ENCODE measurements at places on chromosomes 1 and 21.

DNA sequence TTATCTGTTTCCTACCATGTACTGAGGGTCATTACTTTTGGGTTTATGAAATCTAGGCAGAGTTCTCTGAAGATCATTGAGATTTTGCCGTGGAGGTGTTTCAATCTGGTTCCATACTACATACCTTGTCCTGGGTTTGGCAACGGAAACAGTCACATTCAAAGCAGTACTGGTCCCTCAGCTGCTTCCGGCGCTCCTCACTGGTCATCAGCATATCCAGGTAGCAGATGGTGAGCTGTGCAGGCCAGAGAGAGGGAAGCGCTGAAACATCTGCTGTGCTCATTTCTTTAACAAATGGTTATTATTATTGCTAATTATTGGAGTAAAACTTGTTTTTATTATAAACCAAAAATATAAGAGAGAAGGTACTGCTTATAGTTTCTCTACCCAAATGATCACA lies 591.7 kb downstream of the SMYD3 start:
- no peak for DNase-seq

GRCh38 chr1:182348961-182349747 lies 42.4 kb downstream of the GLUL start:
- no peak for DNase-seq

DNA sequence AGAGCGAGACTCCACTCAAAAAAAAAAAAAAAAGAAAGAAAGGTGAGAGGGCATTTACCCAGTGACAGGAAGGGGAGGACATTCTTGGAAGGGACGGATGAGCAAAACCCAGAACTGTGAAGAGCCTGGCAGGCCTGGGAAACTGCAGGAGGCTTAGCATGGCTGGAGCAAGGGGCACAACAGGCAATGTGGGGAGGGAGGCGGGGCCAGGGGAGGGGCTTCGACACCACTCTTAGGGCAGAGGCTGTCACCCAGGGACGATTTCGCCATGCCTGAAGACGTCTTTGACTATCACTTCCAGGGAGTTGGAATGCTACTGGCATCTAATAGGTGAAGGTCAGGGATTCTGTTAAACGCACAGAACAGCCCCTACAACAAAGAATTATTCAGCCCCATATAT lies 184.0 kb downstream of the HUNK start:
- DNase-seq: no peak

DNA sequence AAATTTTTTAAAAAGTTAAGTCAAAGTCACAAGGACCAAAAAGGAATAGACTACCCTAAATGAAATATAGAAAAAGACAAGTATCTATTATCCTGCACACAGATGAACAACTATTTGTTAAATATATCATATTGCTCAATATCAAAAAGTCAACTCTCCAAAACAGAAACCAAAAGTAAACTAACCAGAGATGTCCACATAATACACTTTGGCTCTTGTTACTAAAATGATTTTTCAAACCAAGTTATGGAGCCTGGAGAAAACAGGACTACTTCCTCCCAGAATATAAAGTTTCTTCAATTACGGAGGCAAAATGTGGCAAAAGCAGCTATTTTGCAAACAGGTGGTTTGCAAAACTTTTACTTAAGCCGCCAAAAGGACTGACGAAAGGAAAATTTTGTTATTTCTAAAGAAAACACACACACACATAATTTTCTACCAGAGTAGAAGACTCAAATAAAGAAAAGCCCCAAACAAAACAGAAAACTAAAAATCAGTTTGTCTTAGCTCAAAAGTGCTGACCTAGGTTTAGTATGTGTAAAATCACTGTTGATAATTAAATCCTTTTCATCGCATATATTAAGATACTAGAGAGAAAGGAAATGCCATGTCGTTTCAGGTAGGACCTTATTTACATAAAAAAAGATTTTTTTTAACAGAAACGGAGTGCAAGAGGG lies 1.1 kb downstream of the DPYD start:
- DNase-seq: no peak

GRCh38 chr21:46320331-46320801 lies 3.3 kb downstream of the C21orf58 start:
- DNase-seq: no peak

DNA sequence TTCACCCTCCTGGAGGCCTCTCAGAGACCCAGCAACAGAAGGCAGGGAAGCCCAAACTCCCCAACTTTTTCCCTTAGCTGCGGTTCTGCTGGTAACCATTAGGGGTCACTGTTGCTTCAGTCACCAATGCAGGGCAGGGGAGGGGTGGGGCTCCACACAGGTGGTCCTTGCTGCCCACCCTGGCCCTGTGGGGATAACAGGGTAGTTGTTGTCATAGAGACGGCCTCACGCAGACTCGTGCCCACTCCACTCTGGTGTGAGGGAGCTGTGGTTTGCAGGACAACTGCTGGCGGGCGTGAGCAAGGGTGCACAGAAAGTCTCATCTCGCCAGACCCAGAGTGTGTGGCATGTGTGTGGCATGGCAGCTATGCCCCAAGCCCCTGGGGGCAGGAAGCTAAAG lies 19.9 kb downstream of the INSRR start:
- no peak for DNase-seq

GRCh38 chr1:4797016-4797410 lies 142.6 kb downstream of the AJAP1 start:
- DNase-seq: no peak

DNA sequence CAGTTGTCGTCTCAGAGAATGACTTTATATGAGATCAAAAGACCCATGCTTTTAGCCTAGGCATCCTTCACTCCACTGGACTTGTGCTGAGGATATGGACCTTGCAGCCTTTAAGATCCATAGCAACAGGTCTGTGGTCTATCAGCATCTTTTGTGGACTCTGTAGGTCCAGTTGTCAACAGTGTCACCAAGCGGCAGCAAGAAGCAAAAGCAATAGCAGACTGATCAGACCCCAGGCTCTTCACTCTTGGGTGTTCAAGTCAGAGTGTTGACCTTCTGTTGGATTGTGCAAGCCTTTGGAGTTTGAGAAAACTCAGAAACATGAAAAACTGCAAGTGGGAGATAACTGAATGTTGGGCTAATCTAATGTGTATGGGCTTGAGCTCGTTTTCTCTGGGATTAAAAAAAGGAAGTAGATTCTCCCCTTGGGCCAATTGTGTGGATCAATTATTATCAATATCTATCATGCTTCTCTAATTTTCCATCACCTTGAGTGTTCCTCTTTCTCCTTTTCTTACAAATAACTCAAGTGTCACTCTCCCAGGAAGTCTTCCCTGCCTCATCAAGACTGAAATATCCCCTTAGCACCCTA lies 144.2 kb downstream of the LYPLAL1 start:
- no peak for DNase-seq

DNA sequence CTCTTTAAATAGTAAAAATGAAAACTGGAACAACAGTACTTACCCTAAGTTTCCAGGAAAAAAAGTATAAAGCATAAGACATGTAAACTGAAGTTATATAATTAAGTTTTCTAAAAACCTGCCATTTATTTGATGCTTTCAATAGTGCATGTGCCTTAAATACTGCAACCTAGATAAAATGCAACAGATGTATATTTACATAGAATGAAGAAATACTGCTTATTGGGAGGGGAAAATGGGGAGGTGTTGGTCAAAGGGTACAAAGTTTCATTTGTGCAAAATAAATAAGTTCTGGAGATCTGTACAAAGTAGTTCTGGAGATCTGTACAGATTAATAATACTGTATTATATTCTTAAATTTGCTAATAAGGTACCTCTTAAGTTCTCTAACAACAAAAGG lies 68.6 kb downstream of the PRPF38A start:
- no peak for DNase-seq

DNA sequence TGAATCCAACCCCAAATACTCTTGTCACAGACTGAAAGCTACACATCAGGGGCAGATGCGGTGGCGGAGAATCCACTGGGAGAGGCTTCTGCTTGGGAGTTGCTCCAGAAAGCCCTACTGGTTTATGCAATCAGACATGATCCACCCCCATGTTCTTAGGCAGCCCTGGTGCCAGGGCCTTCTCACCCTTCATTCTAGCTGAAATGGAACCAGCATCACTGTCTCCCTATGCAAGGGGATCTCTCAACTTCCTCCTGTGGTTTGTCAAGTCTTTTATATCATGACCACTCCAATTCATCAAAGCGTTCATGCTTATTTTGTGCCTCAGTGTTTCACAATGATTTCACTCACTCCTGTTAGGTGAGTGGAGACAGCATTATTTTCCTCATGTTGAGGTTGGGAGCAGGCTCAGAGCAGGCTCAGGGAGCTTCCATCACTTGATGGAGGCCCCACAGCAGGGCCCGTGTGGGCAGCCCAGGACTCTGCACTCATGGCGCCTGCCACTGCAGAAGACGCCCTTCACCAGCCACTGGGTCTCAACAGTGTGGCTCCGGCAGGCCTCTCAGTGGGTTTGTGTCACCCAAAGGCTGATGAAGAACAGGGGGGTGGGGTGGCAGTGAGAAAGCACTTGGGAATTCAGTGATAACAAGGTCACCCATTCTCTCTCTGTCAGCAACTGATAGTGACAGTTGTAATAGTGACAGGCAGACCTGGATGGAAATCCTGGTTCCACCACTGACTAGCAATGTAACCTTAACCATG lies 67.1 kb downstream of the CD58 start:
- DNase-seq: no peak

DNA sequence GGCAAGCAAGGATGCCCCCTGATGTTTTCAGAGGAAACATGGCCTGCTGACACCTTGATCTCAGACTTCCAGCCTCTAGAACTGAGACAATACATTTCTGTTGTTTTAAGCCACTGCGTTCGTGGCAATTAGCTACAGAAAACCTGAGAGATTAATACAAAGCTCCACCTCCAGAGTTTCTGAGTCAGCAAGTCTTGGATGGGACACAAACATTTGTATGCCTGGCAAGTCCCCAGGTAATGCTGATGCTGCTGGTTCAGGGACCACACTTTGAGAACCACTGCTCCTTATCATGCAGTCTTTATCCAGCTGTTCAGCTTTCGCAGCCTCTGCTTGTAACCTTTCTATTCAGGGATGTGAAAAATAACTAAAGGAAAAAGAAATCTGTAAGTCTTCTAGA lies 565.7 kb upstream of the PLXNA2 start:
- no peak for DNase-seq

- no peak for DNase-seq
Measured at GRCh38 chr1:38488162-38488898, 371.2 kb downstream of the RRAGC start.

GRCh38 chr1:154837672-154838171 lies 32.4 kb downstream of the KCNN3 start:
- no peak for DNase-seq

- no peak for DNase-seq
Measured at GRCh38 chr1:207703712-207704111, 48.1 kb upstream of the CD46 start.

GRCh38 chr1:180415236-180415848 lies 87.0 kb downstream of the ACBD6 start:
- DNase-seq: no peak

- no peak for DNase-seq
Measured at GRCh38 chr21:36692835-36693488, 6.0 kb upstream of the SIM2 start.

DNA sequence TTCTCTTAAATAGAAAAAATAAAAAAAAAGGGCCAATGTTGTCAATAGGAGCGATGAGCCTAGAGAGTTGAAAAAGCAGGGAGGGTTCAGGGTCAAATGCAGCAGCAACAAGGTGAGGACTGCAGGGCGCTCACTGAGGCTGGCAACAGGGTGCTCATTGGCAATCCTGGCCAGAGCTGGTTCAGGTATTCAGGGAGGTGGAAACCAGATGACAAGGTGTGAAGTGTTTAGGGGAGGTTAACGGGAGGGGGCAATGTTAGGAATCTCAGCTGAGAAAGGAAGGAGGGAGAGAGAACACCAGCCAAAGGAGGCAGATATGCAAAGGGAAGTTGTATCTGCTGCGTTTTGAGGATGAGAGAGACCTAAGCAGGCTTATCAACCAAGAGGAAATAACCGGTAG lies 129.8 kb upstream of the DAB1 start:
- DNase-seq: no peak

GRCh38 chr1:193131266-193131860 lies 9.5 kb downstream of the CDC73 start:
- no peak for DNase-seq

GRCh38 chr1:112818990-112819689 lies 104.0 kb upstream of the PPM1J start:
- no peak for DNase-seq

DNA sequence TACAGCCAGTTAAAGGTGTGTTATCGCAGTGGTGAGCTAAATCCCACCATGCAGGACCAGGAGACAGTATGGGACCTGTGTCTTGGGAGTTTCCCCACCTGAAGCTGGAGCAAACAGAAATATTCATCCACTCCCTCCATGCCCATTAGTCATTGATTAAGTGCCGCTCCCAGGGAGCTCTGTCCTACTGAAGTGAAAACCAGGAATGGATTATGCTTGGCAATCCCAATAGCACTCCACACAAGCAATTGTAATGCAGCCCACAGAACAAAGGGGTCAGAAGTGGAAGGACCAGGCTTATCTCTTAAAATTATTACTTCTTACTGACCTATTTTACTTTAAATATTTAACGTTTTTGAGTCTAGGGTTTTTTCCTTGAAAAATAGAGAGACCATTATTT lies 1005.4 kb downstream of the ADGRL2 start:
- DNase-seq: no peak

- DNase-seq: no peak
Measured at GRCh38 chr1:205420938-205421337, 918 bp downstream of the LEMD1 start.

GRCh38 chr1:60516996-60517395 lies 443.4 kb upstream of the C1orf87 start:
- DNase-seq: no peak

DNA sequence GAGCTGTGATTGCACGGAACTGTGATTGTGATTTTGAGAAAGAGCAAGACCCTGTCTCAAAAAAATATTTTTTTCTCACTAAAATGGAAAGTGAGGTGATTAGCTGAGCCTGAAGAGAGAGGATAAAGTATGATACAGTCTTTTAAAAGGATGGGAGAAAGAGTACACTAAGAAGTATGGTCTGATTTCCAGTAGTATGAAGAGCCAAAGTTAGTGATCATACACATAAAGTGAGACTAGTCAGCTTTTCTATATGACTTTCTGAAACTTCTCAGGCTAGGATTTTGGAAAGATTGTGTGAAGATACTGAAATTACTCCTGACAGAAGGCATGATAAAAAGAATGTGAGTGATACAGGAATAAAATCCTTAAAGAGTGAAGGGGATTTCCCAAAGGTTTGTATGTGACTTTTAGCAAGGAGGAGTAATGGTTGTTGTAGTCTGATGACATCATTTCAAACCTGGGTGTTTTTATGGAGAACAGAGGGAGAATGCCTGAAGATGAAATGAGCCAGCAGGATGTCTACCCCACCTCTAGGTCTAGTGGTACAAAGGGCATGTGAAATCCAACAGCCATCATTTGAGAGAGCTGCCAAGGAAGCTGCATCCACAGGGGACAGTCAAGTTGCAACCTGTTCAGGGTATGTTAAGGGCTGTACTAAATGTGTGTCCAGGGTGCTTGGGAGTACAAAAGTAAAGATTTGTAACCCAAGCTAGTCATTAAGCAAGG lies 157.7 kb downstream of the PIK3R3 start:
- no peak for DNase-seq

All from GOT3 (cell line).